Cerebellar nuclear complex (tissue), 1 donor: ENCODE measurements at places on chromosomes 13 and 19.

- DNase-seq = no peak
Observed at GRCh38 chr19:46299004-46299509, 2.2 kb downstream of the HIF3A start.

GRCh38 chr13:32530841-32531253, 7.7 kb downstream of the N4BP2L2 start:
- DNase-seq = no peak

GRCh38 chr19:15640294-15640903, at the start of gene CYP4F3:
Gene CYP4F3, plus strand, starts transcription at chr19:15640897. Its CDS starts 519 bp downstream, at chr19:15641416.
- DNase-seq = no peak

GRCh38 chr19:30393729-30394480, 21.7 kb downstream of the ZNF536 start:
- no peak for DNase-seq

- no peak for DNase-seq
Observed at GRCh38 chr19:51140441-51140840, 1.7 kb upstream of the SIGLEC7 start.

DNA sequence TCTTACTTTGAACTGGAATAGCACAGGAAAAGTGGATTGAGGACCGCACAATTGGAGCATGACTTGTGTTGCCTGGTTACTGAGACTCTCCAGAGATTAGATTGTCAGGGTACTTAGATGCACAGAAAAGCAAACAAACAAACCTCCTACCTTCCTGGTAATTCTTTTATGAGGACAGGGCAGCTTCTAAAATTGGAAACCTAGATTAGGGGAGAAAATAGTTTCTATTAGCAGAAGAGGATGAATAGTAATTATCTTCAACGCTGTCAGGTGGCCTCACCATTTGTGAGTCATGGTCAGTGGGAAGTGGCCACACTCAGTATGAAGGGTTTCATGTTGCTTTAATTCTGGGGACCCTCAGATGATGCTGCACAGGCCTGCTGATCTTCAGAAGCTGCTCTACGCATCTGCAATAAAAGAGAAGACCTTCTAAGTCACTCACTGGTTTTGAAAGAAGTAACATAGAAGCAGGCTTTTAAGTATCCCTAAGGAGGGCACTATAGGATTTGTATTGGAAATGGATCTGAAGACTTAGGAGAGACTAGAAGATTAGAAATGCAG, 106.8 kb downstream of the LACC1 start:
- no peak for DNase-seq

- DNase-seq = no peak
Observed at GRCh38 chr19:10517760-10518443, 655 bp upstream of the S1PR5 start.
